ENCODE measurements at places on chromosomes 5 and 9. TPM values are rescaled to one million over a fixed set of nuclear protein-coding genes. Genes with fewer than 3 reads are reported as not detected.

DNA sequence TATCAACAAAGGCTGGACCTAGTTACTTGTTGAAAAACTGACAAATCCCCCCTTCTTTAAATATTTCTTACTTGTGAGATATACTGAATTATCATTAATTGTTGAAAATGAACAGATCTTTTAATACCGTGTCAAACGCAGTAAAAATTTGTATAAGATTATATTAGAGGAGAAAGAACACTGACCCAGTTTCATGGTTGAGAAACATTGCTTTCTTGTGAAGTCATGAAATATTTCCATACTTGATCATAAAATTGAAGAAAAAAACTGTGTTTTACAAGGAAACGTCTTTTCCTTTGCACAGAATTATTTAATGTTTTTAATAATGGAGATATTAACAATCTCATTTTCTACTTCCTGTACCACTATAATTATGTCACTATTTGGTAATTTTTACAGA is 45.8 kb downstream of the MOCS2 start:
- DNase-seq: no peak

DNA sequence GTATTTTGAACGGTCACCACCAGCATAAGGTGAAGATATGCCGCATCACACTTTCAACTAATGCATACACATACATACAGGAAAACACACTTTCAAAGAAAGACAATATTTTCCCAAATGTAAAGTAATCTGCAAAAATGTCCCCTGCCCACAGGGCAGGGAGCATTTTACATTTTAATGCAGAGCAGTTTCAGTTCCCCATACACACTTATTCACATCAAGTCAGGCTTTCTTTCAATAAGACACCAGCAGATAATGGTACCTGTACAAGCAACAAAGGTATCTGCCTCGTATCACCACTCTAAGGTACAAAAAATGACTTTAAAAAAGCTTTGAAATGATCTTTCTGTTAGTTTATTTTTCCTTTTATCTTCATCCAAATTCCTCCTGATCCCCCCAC is 247.1 kb upstream of the CCNG1 start:
- no peak for DNase-seq

DNA sequence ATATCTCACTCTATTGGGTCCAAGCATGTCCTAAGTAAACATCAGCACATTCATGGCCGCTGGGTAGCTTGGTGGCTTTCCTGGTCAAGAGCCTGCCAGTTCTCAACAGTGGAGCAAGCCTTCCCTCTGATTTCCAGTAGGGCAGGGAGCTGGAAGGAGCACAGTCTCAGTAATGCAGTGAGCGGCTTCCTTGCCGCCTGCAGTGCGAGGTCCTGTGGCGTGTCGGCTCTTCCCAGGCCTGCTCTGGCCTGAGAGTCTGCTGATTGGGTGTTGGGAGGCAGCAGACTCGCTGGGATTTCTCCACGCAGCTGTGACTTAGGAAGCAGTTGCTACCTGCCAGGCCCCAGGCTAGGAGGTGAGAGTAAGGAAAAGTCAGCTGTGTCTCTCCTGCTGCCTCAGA is 51.3 kb downstream of the SPTAN1 start:
- no peak for DNase-seq

DNA sequence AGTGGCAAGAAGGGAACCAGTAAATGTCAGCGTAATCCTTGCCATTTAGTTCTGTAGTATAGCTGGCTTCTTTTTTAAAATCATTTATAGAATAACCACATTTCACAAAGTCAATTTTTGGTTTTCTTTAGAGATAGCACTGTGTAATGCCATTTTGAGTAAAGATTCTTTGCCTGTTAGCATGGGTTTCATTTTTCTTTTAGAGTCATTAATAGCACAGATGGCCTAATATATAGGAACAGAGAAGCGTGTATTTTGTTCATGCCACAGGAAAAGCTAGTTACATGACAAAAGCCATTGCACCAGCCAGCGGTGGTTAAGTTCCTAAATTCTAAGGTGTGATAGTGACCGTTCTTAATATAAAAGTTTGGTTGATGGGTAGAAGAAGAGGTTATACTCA is 1363.9 kb downstream of the MAT2B start:
- no peak for DNase-seq

PITX1 gene
- 0.05 TPM for total RNA-seq

Measured in thymus (tissue), 14 donors.